Endothelial cell (in vitro differentiated cells): ENCODE measurements at places on chromosomes 12 and 14. TPM values are rescaled to one million over a fixed set of nuclear protein-coding genes. Genes with fewer than 3 reads are reported as not detected.

Gene TMPRSS12
- not detected for total RNA-seq

- peaks cover under 1% of the 10 kb centered on the region for H3K4me1 ChIP-seq
- H3K27ac ChIP-seq = no peak overlapping the region
- no peaks in the 10 kb centered on the region for H3K27me3 ChIP-seq
- DNase-seq = no peak
- H3K36me3 ChIP-seq = peaks cover 4% of the 10 kb centered on the region
These were observed 88.7 kb downstream of the RIC8B start for GRCh38 chr12:106863189-106863588.

DNA sequence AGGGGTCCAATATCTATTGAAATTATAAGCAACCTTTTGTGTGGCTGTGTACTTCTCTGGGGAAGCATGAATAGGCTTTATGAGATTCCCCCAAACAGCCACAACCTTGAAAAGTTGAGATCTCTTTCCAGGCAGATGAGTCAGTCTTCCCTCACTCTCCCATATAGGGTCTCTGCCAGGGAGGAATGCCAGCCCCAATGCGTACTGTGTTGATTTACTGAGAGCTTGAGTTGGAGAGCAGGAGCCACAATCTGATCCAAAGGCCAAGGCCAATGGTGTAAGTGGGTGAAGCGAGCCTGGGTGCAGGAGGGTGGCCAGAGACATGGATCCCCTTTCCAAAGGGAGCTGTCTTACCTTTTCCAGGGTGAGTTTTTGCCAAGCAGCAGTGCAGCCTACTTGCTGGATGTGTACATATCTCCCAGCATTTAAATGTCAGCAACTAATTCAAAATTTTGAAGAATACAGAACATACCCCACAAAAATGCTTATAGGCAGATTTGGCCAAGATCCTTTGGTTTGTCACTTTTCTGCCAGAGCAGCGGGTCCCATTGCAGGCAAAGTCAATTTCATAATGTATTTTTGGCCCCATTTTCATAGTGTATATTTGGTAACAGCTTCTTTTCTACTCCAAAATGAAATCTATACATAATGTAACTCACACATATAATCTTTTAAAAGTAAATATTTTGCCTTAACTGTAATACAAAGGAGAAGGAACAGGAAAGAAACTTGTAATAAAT lies 88.2 kb downstream of the TBC1D30 start:
- H3K36me3 ChIP-seq = no peaks in the 10 kb centered on the region
- no peak overlapping the region for H3K27ac ChIP-seq
- H3K27me3 ChIP-seq = peaks cover 3% of the 10 kb centered on the region
- no peak for DNase-seq

GRCh38 chr14:53060046-53060445 lies 93.1 kb downstream of the DDHD1 start:
- no peak for DNase-seq
- H3K27me3 ChIP-seq = no peaks in the 10 kb centered on the region
- no peak overlapping the region for H3K27ac ChIP-seq
- H3K36me3 ChIP-seq = no peaks in the 10 kb centered on the region
- no peaks in the 10 kb centered on the region for H3K4me1 ChIP-seq
